Left cardiac atrium (tissue), 4 donors: ENCODE measurements at places on chromosomes 2 and 18. TPM values are rescaled to one million over a fixed set of nuclear protein-coding genes. Genes with fewer than 3 reads are reported as not detected.

DNA sequence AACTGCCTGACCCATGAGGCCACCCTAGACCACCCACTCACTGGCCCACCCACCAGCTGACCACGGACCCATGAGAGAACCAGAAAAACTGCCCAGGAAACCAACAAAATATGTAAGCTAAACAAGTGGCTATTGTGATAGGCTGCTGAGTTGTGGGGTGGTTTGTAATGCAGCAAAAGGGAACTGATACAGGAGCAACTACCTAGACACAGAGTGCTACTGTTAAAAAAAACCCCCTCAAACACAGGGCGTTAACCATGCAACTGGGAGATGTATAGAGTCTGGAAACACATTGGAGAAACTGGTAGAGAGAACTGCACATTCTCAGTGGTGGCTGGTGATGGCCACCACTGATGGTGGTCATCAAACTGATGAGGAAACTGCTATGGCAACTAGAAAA is 206.3 kb upstream of the GYPC start:
- no peak for DNase-seq

DNA sequence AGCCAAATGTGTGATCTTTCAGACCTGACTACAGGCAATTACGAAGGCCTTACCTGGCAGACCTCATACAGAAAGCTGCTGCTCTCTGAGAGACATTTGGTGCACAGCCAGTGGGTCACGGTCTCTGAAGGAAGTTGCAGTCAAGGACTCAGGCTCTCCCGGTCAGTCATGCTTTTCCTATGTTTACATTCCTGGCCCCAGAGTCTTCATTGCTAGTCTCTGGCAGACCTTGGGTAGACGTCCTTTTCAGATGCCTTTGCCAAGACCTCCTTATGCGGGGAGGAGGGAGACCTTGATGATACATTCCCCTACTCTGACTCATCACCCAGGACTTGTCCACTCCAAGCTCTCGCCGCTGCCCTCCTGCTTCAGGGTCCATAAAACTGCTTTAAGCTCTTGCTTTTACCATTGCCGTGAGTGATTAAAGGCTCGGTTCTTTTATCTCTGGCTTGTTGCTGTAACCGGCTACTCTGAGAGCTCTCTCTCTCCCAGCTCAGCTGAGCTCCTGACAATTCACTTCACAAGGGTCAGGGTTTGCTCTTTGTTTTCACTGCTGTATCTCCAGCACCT is 62.0 kb upstream of the SLC35F5 start:
- peak; percentile 46 for DNase-seq

Gene C2orf66
- not detected for total RNA-seq

DNA sequence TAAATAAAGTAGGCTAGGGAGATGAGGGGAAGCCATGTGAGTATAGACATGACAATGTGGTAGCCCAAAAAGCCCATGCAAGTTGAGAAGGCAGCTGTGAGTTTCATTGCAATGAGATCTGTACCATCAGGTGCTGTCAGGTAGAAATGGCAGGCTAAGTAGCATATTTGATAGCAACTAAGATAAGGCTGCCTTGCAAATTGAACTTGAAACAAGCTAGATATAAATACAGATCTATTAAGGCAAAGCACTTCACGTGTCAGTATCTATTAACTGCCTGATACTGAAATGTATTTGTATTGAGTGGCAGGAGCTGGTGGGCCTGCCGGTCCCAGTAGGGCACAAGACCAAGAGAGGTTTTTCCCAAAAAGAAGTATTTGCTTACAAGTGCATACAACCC is 419.9 kb downstream of the TDRD15 start:
- no peak for DNase-seq

DNA sequence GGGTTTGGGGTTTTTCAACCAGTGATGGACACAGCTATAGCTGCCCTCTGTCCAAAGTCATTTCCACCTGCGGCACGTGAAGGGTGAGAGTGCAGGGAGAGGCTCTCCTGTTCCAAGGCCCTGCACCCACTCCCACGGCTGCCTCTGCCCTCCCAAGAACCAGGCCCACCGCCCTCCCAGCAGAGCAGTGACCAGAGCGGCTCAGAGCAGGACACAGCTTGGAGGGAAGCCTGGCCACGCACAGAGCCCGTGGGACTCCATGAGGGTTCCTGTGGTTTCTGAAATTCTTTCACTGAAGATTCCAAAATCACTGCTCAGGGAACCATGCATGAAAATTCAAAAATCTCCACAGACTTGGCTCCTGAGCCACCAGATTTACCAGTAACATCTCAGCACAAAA is 67.3 kb upstream of the SALL3 start:
- no peak for DNase-seq

DNA sequence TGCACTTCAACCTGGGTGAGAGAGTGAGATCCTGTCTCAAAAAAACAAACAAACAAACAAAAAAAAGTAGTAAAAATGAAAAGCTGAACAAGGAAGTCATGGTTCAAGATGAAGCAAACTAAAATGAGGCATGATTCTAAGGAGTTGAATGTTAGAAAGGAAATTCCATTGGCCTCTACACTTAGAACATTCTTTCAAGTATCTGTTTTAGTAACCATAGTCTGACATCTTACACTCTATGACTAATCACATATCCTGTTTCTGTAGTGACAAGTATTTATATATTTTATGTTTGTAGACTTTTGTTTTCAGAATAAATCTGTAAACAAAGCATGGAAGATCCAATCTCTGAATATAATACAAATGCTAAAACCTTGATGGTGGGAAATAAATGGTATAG is 164.1 kb downstream of the KIAA1328 start:
- DNase-seq: no peak
